ENCODE measurements at places on chromosomes 7 and 10.
A peak's percentile ranks its signal among the peaks of the same experiment; 100 is the strongest.

DNA sequence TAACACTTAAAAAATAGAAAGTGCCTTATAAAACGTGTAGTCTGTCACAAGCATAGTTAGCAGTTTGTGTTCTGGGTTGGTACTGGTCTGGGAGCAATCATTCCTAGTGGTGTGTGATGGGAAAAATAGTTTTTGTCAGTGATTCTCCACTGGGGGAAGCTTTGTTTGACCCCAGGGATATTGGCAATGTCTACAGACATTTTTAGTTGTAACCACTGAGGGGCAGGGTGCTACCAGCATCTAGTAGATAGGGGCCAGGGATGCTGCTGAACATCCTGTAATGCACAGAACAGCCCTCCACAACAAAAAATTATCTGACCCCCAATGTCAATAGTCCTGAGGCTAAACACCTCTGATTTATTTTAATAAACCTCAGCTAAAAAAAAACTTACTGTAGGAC, 51.6 kb upstream of the CREB5 start:
- DNase-seq = no peak

GRCh38 chr7:22911889-22912288, 89.2 kb upstream of the TOMM7 start:
- DNase-seq = no peak

DNA sequence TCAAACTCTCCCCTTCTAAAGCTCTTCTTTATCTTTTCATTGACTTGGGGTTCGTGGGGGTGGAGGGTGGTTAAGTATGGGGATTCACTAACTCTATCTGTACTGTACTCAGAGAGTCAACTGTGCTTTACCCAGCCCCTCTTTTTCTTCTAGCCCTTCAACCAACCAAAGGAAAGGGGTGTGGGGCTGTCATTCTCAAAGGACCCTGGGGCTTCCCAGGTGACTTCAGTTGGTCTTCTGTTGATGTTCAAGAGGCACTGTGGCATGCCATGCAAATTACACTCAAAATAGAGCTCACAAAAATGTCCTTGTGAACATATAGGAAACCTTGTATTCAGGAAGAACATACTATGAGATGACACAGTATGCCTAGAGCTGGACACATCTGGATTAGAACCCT, 16.9 kb upstream of the RHOBTB1 start:
- DNase-seq = no peak

DNA sequence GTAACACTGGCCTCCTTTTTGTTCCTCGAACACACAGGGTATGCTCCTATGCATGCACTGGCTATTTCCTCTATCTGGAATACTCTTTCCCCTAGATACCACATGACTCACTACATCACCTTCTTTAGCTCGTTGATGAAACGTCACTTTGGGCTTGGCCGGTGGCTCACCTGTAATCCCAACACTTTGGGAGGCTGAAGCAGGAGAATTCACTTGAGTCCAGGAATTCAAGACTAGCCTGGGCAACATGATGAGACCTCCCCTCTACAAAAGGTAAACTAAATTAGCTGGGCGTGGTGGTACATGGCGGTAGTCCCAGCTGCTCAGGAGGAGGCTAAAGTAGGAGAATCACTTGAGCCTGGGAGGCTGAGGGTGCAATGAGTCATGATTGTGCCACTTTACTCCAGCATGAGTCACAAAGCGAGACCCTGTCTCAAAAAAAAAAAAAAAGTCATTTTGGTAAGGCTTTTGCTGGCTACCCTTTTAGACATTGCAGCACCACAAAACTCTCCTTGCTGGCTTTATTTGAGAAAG, 14.5 kb downstream of the ANKIB1 start:
- DNase-seq = no peak

DNA sequence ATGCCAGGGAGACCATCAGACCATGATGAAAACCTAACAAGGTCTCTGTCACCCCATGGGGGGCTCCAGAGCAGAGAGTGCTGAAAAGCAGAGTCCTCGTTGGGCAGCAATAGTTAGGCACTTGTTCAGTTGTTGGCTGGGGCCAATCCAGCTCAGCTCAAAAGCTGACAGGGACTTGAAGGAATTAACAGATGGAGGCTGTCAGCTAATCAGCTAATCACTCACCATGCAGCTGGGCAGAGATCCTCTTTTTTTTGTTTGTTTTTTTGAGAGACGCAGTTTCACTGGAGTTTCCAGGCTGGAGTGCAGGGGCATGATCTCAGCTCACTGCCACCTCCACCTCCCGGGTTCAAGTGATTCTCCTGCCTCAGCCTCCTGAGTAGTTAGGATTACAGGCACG, 18.1 kb downstream of the CEP55 start:
- DNase-seq = no peak

DNA sequence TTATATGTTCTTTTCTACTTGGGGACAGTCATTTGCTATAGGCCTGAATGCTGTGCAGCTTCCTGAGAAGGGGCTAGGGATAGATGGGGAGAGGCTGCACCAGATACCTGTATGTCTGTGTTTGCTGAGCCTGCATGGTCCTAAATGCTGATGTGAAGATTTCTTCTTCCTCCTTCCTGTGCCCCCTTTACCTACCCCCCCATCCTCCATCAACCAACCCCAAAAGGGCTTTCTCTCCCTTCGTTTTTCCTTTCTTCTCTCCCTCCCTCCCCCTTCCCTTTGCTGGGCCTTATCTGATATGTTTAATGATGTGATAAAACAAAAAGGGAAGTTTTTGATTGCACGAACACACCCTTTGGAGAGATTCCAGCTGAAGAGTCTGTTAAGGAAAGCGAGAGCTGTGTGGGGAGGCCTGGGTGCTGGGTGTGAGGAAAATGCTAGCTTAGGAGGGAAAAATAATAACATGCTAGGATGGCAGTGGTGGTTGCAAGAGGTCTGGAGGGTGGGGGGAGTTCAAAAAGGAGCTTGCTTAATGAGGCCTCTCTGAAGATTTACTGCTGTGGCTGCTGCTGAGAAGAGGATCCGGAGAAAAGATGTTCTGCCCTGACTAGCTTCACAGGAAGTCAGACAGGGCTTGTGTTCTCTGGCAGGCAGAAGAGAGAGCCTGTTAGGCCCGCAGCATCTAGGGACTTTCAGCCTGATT, 101.8 kb downstream of the SAMD9 start:
- DNase-seq = no peak

GRCh38 chr10:133441780-133442179, 12.0 kb upstream of the SCART1 start:
- no peak for DNase-seq

GRCh38 chr10:50216894-50217293, 34.4 kb downstream of the ASAH2 start:
- DNase-seq = no peak

- DNase-seq = no peak
Observed at GRCh38 chr7:1964913-1965578, 267.7 kb downstream of the MAD1L1 start.

- DNase-seq = no peak
Observed at GRCh38 chr7:25218191-25218590, 10.1 kb downstream of the NPVF start.

DNA sequence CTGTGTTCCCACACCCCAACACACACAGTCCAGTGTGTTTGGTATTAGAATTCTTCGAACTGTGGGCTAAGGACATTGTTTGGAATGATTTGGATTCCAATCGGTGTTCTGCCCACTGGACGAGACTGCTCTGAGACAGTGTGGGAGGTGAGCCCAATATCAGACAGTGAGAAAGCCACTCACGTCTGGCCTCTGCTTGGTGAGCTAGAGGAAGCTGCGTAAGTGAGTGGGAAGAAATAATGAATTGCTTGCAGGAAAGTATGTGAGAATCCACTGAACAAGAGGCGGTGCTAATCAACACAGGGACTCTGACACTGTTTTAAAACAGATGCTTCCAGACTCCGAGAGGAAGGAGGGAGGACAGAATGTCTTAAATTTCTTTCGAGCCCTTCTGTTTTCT, 675.0 kb upstream of the ANKRD30A start:
- DNase-seq = no peak

DNA sequence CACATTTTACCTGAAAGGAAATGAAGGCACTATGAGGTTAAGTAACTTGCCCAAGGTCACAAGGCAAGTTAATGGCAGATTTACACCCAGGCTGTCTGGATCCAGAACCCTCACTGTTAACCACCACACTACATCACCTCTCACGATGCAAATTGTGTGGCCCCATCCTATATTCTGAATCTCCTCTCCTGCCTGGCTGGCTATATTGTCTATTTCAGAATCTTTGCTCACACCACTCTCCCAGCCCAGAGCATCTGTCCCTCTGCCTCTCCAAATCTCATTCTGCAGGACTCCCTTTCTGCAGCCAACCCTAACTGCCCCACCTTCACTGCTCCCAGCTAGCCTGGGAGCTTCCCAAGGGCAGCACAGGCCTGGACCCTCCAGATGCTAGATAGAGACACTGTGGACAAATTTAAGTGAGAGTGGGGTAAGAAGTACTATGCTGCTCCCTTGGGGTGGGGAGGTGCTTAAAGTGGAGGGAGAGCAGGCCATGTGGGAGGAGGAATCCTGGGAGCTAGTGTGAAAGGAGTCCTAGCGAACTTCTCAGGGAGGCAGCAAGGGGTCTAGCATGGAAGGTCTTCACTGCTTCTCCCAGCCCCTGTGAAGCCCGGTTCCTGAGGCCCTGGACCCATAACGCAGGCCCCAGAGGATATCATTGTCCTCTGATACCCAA, 786 bp downstream of the CUEDC2 start:
- DNase-seq = no peak

DNA sequence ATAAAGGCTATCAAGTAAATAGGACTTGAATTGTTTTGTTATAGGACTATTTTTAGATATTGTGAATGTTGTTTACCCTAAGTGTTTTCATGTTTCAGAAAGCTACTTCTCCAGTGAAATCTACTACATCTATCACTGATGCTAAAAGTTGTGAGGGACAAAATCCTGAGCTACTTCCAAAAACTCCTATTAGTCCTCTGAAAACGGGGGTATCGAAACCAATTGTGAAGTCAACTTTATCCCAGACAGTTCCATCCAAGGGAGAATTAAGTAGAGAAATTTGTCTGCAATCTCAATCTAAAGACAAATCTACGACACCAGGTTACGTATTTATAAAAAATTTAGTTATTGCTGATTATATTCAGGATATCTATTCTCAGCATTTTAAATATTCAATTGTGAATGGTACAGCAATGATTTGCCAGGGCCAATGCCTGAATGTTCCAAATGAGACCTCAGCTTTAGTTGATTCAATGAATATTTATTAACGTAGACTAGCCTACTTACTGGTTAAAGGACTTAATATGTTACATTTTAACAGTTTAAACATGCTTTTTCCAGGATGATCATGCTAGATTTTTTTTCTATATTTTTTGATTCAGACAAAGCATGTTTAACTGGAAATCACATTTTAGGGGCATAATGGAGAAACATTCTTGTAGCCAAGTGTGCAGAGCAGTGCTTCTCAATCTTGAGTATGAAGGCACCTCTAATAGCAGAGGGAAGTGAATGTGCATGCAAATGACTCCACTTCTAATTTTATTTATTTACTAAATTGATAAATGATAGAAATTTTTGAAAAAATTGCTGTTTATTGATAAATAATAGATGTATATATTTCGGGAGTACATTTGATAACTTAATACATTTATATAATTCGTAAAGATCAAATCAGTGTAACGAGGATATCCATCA, 18.2 kb downstream of the ANLN start:
- DNase-seq = no peak

DNA sequence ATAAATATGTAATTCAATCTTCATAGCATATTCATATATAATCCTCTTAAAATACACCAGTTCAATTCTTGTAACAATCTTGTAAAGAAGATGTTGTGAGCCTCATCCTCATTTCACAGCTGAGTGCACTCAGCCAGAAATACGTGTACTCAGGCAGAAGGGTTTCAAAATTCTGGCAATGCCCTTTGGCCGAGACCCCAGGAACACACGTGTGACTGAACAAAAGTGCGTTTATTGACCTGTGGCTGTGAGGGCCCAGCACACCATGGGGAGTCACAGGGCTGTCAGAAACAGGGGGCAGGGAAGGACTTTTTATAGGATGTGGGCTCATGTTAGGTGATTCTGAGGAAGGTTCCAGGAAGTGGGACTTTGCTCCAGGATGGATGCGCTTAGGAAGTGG, 21.5 kb downstream of the GIMAP8 start:
- DNase-seq = no peak

DNA sequence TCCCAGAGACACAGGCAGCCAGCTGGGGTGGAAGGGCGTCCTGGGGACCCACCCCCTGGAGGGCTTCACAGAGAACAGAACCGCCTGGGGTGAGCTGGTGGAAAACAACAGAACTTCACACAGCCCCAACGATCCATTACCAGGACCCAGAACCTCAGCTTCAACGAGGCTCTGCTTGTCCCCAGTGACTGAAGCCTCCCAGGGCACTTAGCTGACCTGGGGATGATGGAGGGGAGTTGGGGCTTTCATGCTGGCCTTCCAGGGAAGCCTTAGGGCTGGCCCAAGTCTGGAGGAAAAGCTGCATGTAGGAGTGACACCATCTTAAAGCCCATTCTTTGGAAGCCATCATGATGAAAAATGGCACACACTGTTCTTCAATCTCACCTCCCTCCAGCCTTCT, 300.2 kb downstream of the WDR37 start:
- DNase-seq = no peak

- DNase-seq = no peak
Observed at GRCh38 chr10:112195224-112195623, 11.7 kb upstream of the GPAM start.

DNA sequence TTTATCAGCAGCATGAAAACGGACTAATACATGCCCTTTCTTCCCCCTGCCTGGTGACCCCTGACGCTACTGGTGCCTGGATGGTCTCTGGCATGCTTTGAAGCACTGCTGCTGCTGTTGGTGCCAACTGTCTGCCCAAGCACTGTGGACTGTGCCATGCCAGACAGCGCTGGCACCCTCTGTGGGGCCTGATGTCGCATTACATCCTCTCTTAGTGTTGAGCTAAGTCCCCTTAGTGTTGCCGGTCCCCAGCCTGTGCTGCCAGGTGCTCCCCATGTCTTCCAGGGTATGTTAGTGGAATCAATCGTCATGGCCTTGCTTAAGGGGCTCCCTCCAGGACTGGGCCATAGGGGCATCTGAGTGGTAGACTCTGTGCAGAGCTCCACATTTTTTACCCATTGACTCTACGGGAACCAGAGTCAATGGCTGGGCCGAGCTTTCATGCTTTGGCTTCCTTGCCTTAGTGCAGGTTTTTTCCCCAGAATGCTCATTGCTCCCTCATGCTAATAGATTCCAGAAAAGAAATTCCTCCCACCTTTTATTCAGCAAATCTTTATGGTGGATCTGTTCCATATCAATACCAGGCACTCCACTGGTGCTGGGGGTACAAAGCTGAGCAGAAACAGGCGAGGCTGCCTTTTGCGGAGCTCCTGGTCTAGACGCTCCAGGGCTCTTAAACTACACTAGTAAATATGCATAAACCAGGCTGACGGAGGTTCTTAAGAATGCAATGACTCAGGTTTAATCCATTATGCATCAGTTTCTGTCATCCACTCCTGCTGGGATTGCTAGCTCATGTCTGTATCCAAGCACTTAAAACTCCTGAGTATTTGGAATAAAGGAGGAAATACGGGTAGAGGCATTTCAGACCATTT, 21.8 kb upstream of the MRC1 start:
- no peak for DNase-seq

- peak; percentile 24 for DNase-seq
Observed at GRCh38 chr7:158587162-158588084, at the start of gene PTPRN2. TSS of gene PTPRN2 (minus strand) at chr7:158587823.

GRCh38 chr10:43599333-43599732, 6.9 kb upstream of the ZNF485 start:
- no peak for DNase-seq

Data from stimulated activated CD8-positive, alpha-beta memory T cell treated with anti-CD3 and anti-CD28 coated beads, Interleukin-4, amount 100 ng/mL, for 1 hour (primary cell).